Testis (tissue), 5 donors: ENCODE measurements at places on chromosomes 5 and 9. TPM values are rescaled to one million over a fixed set of nuclear protein-coding genes. Genes with fewer than 3 reads are reported as not detected.

- H3K27me3 ChIP-seq, result no peaks in the 10 kb centered on the region
- H3K36me3 ChIP-seq, result no peaks in the 10 kb centered on the region
- H3K4me1 ChIP-seq, result no peaks in the 10 kb centered on the region
- no peak for DNase-seq
- H3K27ac ChIP-seq, result no peak overlapping the region
Measured at GRCh38 chr5:141799507-141800167, 78.6 kb downstream of the PCDH1 start.

DNA sequence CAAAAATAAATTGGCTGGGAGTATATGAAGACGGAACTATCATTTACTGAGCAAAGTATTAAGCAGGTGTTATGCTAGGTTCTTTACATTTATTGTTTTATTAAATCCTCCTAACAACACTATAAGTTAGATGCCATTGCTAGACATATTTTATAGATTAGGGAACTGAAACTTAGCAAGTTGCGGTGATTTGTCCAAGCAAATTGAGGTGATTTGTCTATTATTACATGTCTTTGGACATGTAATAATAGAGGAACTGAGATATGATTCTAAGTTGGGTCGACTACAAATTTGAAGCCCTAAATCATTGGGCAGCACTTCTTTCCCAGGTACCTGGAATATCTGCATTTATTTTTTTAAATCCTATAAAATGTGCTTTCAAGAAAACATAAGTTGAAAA is 429.9 kb downstream of the GABRG2 start:
- H3K27me3 ChIP-seq, result no peaks in the 10 kb centered on the region
- DNase-seq, result no peak
- H3K4me3 ChIP-seq, result no peak overlapping the region

DNA sequence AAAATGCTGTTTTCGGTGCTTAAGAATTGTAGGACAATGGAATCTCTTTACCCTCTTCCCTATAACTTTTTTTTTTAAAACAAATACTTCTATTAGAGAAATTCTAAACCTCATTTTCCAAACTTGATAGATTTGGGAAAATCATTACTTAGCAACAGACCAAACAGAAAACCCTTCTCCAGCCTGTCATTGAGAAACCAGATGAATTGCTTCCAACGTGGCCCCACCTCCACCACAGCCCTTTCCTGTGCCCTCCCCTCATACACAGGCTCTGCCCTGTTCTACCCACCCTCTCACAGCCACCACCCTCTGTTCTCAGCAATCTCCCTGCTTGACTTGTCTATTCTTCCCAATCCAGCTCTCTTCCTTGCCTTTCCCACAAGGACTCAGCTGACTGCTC is 221.2 kb downstream of the DMRT2 start:
- no peak overlapping the region for H3K4me3 ChIP-seq
- H3K4me1 ChIP-seq, result no peaks in the 10 kb centered on the region
- no peak overlapping the region for H3K27ac ChIP-seq
- no peaks in the 10 kb centered on the region for H3K36me3 ChIP-seq

GRCh38 chr5:72107901-72108201 is 576 bp downstream of the MAP1B start:
- peak overlapping the region; percentile 86 for H3K27ac ChIP-seq
- no peaks in the 10 kb centered on the region for H3K27me3 ChIP-seq
- H3K36me3 ChIP-seq, result no peaks in the 10 kb centered on the region

DNA sequence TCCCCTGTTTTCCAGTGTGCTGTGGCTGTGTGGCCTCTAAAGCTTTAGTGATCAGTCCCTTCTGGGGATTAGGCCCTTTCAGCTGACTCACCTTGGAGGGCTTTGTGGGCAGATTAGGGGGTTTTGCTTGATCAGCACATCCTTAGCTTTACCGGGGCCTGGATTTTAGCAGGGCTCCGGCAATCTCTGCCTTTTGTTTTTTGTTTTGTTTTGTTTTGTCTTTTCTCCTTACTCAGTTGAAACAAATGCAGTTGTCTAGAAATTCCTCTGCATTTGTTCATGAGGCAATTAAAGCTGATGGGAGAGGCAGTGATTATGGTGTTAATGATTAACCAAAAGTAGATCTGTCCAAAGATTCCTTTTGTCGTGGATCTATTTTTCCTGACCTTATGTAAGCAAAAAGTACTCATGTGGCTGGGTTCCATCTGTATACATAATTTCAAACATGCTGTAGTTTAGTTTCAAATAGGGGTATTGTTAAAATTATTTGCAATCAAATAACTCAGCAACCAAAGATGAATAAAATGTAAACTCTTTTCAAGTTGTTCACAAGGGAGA is 5.2 kb upstream of the TDRD7 start:
- H3K4me3 ChIP-seq, result no peak overlapping the region
- H3K4me1 ChIP-seq, result no peaks in the 10 kb centered on the region
- no peaks in the 10 kb centered on the region for H3K36me3 ChIP-seq
- no peak overlapping the region for H3K27ac ChIP-seq
- no peaks in the 10 kb centered on the region for H3K27me3 ChIP-seq

GRCh38 chr9:2208991-2209390 is 193.8 kb downstream of the SMARCA2 start:
- no peak overlapping the region for H3K27ac ChIP-seq
- DNase-seq, result no peak
- no peaks in the 10 kb centered on the region for H3K27me3 ChIP-seq
- H3K4me3 ChIP-seq, result no peak overlapping the region
- H3K36me3 ChIP-seq, result no peaks in the 10 kb centered on the region

GRCh38 chr9:124390794-124391658 is 24.2 kb downstream of the PSMB7 start:
- no peak overlapping the region for H3K4me3 ChIP-seq
- no peaks in the 10 kb centered on the region for H3K36me3 ChIP-seq
- no peak for DNase-seq
- no peaks in the 10 kb centered on the region for H3K27me3 ChIP-seq

- no peaks in the 10 kb centered on the region for H3K27me3 ChIP-seq
- H3K36me3 ChIP-seq, result no peaks in the 10 kb centered on the region
- no peak for DNase-seq
- no peak overlapping the region for H3K4me3 ChIP-seq
- H3K27ac ChIP-seq, result no peak overlapping the region
Measured at GRCh38 chr5:179759581-179760551, 27.2 kb downstream of the MAML1 start.

GRCh38 chr9:93354451-93354850 is 97.0 kb upstream of the FAM120A start:
- H3K36me3 ChIP-seq, result no peaks in the 10 kb centered on the region
- H3K4me1 ChIP-seq, result no peaks in the 10 kb centered on the region
- H3K27ac ChIP-seq, result no peak overlapping the region
- DNase-seq, result no peak

TYRP1 gene
- 2.0 TPM for total RNA-seq
